T-helper 2 cell (primary cell): ENCODE measurements at places on chromosomes 11 and 22.

DNA sequence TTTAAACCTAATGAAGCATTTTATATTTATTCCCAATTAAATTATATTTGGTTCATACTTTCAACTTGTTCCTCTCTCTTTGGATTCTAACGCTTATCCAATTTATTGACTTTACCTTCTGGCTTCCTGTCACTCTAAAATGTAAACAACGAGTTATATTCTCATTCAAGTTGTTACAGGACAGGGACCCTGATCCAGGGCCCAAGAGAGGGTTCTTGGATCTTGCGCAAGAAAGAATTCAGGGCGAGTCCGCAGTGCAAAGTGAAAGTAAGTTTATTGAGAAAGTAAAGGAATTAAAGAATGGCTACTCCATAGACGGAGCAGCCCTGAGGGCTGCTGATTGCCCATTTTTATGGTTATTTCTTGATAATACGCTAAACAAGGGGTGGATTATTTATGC is 405.6 kb upstream of the API5 start:
- DNase-seq, result no peak

- DNase-seq, result no peak
These were observed 58.8 kb downstream of the MCM5 start for GRCh38 chr22:35458547-35459422.

- no peak for DNase-seq
These were observed 1154.3 kb downstream of the FAM181B start for GRCh38 chr11:81579339-81579738.

DNA sequence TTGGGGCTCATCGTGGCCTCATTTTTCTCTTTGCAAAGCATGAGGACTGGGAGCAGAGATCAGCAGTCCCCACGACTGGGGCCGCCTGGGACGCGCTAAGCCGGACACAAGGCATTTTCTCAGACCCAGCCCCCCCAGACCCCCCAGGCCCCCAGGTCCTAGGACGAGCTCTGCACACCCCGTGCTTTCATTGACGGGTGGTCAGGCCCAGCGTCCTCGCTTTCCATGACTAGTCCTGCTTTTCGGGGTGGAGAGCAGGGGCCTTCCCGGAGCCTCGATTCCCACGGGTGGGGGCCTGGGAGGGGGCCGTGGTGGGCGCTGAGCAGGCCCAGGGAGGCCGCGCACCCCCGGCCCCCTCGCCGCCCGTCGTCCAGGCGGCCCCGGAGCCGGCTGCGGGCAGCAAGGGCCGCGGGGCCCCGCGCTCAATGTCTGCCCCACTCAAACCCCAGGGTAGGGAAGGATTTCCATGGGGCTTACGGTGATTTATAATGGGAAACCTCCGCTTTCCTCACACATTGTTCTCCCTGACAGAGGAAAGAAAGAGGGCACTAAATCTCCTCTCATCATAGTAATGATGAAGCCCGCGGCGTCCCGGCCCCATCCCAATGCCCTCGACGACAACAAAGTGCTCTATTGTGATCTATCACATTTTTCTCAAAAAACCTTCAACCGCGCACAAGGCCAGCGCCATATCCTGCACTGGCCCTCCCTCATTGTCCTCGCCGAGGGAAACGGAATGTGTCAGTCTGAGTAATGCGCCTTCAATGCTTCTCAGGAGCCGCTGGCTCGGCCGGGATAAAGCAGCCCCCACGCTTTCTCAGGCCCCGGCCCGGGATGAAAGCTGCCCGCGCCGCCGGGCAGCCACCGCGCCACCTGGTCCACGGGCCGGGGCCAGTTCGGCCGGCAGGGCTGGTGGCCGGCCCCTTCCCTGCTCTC is 10.4 kb upstream of the LINC01488 start:
- DNase-seq, result no peak

- peak; percentile 26 for DNase-seq
These were observed 11.8 kb downstream of the TBC1D10A start for GRCh38 chr22:30314915-30315314.

DNA sequence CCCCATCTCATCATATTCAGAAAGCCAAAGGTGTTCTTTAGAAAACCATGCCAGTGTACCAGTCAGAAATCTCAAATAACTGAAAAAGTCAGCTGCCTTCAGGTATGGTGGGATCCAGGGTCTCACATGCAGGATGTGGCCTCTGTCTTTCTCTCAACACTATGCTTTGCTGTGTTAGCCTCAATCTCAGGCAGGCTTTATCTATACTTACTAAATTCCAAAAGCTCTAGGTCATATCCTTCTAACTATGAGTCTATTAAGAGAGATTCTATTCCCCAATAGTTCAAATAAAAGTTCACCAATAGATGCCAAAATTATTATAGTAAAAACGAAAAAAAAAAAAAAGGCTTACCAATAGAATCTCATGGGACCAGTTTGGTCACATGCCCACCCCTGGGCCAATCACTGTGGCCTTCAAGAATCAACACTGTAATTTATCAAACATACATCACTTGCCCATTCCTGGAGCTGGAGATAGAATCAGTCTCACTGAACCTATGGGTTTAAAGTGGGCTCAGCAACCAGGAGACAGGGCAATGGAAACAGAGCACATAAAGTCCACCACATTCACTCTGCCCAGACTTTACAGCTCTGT is 38.0 kb upstream of the APLNR start:
- DNase-seq, result no peak

GRCh38 chr11:57276169-57276970 is 39.3 kb upstream of the APLNR start:
- no peak for DNase-seq

DNA sequence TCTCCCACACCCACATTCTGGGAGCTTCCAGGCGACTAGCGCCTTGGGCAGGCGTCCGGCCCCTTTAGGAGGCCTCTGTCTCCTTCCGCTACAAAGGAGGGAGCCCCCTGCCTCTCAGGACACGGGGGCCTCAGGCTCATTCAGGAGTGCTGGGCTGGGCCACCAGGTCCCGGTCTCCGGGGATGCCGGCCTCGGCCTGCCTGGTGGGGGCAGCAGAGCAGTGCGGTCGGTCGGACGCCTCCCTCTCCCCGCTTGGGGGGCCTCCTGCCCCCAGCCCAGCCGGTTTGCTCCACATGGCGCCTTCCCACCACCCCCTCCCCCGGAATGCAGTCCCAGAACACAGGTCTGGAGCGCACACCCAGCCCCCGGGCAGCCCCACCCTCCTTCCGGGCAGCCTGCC is 21.9 kb downstream of the MRPL23 start:
- DNase-seq, result no peak

- DNase-seq, result no peak
These were observed 151.4 kb downstream of the BLID start for GRCh38 chr11:121964591-121964990.

DNA sequence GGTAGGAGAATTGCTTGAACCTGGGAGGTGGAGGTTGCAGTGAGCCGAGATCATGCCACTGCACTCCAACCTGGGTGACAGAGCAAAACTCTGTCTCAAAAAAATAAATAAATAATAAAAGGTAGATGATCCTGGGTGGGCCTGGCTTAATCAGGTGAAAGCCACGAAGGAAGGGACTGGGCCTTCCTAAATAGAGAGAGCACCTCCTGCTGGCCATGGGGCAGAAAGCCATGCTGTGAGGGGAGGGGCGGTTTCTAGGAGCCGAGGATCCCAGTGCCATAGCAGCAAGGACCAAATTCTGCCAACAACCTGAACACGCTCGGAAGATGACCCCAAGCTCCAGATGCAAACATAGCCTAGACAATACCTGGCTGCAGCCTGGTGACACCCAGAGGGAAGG is 24.5 kb upstream of the DGKZ start:
- DNase-seq, result no peak

GRCh38 chr11:9955391-9955790 is 291.5 kb downstream of the SWAP70 start:
- DNase-seq, result no peak

DNA sequence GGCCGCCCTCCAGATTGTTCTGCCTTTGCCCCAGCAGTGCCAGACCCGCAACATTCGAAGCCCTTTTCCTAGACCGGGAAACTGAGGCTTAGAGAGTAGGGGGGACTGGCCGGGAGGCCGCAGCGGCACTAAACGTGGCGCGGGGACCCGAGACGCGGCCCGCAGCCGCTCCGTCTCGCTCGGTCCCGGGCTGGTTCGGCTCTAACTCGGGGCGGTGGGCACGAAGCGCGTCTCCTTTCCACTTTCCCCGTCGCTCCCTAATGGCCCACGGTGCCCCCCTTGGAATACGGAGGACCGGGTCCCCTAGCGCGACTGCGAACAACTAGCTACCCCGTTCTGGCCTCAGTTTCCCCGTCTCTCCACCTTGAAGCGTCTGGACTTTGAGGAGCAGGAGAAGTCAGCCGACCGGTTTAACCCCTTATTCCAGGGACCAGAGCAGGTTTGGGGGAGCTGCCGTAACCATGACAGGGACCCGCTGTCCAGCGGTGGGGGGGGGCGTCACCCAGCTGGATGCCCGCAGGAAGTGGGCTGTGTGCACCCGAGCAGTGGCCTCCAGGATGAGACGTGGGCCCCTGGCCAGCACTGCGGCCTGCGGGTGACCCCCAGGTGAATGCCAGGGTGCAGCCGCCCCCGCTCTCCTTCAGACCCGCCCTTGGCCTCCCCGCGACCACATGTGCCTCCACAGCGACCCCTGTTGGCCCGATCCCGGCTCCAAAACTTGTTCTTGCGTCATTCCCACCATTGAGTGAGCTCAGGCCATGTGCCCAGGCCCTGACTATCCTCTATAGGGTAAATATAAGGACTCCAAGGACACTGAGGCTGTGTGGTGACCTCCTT is 1.1 kb downstream of the CDC42EP1 start:
- peak; percentile 60 for DNase-seq

DNA sequence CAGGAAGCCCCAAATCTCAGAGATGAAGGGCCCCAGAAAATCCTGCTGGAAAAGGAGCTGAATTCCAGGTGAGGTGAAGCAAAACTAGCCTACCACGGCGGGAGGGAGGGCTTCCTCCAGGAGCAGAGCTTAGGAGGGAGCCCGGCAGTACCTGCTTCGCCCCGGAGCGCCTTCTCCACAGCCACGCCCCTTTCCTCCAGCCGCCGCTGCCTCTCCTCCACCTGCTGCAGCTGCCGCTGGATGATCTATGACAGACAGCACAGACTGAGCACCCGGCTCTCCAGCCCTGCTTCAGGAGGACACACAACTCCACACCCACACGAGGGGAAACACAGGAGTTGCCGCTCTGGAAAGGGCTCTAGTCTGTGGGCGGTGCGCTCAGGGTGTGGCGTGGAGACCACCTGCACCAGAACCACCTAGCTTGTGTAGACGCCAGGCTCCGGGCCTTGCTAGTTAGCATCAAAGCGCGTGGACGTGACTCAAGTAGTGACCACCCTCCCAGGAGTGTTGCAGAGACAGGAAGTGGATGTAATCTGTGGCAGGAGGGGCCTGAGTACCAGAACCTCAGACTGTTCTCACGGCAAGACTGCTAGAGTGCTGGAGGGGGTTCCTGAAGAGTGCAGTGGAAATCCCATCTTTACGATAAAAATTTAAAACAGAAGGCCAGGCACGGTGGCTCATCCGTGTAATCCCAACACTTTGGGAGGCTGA is 34.6 kb upstream of the BID start:
- DNase-seq, result no peak
